SW480 (cell line): ENCODE measurements at places on chromosomes 5 and 9.

- no peak for DNase-seq
Observed at GRCh38 chr5:32566319-32567111, 18.8 kb upstream of the SUB1 start.

- DNase-seq: no peak
Observed at GRCh38 chr9:89505911-89506310, 8.0 kb upstream of the SEMA4D start.

DNA sequence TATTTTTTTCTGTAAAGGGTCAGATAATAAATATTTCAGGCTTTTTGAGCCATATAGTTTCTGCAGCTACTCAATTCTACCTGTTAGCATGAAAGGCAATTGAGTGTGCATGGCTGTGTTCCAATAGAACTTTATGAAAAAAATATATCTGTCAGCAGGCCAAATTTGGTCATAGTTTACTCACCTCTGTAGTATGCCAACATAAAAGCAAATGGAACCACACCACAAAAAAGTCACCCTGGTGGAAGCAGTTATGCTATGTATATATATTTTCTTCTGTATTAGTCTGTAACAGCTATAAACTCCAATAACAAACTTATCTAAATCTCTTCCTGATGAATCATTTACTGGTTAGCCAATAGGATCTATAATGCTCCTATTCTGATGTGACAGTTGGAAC is 3.4 kb downstream of the SLC38A9 start:
- DNase-seq: peak; percentile 2

DNA sequence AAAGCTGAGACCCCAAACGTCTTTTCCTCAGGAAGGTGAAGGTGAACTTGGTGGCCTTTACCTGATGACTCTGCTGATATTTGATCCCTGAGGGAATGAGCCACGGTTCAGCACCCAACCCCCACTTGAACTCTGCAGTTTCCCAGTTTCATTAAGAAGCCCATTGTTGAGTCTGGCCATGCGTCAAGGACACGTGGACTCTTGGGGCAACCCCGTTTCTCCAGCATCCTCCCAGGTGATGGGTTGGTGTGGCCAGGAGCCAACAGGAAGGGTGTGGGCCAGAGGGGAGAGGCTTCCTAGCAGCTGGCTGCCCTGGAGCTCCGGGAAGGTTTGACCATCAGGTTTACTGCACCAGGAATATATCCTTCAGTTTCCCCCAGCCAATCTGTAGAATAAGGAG is 59.5 kb upstream of the GNE start:
- DNase-seq: peak; percentile 95

DNA sequence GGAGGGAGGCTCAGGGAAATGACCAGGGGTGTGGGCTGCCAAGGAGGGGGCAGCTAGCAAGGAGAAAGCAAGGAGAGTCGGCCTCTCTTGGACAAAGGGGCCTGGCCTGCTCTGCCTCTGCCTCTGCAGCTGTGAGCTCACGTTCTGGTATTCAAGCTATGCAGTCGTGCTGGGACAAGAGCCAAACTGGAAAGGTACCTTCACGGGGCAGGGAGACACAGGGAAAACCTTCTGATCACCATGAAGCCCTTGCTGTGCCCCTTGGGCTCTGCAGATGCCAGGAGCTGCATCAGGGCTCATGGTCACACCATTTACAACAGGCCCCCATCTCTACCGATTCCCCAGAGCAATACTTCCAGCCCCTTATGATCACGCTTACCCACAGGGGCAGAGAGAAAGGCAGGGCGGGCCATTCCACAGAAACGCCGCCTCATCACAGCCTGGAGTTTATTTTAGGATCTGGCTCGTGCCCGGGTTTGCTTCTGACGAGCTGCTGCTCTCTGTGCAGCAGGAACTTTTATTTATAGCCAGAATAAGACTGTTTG is 63.2 kb downstream of the PRRT1B start:
- DNase-seq: peak; percentile 14
